Pulmonary artery endothelial cell (primary cell): ENCODE measurements at places on chromosomes 12 and 14.

GRCh38 chr12:93868771-93869170 is 191.6 kb downstream of the CRADD start:
- DNase-seq, result no peak

DNA sequence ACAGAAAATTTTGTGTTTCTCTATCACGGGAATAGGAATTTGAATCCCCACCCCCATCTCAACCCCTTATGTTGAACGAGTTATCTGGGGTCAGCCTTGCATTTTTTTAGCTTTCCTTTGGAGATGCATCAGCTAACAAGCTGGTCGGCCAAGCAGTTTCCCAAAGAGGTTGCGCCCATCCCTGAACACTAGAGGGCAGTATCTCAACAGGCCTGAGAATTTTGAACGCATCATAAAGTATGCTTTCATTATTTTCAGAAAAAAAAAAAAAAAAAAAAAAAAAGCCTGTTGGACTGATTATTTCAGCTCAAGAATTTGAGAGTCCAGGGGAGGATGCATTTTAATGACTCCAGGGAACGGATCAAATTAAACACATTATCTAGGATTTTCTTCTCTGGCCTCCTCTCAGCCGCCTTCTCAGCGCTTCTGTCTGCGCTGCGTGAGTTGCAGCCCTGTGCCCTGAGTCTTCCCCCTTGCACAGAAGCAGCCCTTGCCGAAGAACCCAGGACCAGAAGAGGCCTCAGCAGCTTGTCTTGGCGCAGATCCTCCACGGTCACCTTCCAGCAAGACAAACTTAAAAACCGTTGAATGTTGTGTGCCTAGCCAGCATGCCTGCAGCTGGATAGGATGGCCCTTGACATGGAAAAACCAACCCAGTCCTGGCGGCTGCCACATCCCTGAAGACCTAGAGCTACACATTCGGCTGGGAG is 76.6 kb upstream of the GZMB start:
- DNase-seq, result no peak

- no peak for DNase-seq
Observed at GRCh38 chr12:62983594-62983993, 48.6 kb upstream of the PPM1H start.

DNA sequence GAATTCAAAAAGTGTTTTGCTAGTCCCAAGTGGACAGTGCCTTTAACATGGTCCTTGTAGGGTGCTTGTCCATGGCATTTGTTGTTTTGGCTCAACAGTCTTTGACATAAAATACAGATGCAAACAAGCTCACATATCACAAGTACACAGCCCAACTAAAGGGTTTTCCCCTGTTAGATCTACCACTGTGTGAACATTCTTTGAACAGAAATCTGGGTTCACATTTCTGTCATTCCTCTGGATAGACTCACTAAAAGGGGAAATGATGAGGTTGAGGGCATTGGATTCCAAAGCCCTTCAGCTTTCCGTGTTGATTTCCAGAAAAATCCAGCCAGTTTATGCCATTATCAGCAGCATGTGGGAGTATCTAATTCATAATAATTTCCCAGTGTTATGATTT is 54.1 kb downstream of the EP400 start:
- DNase-seq, result peak; percentile 62

DNA sequence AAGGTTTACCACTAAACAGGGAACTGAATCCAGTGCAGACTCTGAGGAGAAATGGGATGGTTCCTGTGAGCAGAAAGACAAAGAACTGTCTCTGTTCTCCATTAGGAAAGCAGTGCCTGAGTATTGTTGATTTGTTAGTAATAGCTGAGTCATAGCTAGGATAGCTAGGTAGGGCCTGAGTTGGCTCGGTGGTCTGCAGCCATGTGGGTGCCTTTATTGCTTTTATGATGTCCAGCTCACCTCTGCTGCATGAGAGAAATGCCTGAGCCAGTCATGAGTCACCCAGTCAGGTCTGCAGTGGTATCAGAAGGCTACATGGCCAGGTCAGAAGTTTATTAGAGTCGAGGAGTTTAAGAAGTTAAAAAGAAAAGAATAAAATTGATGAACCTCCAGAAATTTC is 24.2 kb downstream of the TRHDE start:
- no peak for DNase-seq
